ENCODE measurements at places on chromosomes 1 and 21.

GRCh38 chr1:181483285-181484195, at the start of gene CACNA1E:
TSS of gene CACNA1E (plus strand) at chr1:181483517. CDS start at chr1:181483745, 228 bp downstream.
- DNase-seq = no peak

DNA sequence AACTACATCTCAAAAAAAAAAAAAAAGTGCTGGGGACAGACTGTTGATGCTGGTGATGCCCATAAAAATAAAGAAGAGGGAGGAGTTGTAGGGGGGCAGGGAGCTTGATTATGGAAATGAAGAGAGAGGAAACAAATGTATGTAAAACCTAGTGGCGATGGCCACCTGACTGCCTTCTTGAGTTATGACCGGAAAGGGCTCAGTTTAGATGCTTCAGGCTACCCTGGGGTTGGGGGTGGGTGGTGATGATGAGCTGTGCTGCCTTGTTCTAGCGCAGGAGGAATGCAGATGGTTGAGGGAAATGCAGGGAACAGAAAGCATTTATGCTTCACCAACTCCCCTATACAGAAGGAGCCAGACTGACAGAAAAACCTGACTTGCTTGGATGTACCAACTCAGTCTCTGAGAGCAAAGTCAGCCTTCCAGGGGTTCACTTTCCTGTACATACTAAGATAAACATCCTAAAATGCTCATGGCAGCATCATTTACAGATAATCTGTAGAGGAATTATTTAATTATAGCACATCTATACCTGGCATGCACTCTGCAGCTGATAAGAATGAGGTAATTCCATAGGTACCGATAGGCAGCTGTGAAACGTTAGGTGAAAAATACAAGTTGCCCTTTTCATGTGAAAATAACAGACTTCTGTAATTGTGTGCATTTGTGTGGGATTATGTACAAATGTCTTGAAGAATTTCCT, 8.0 kb upstream of the BCAR3 start:
- no peak for DNase-seq

DNA sequence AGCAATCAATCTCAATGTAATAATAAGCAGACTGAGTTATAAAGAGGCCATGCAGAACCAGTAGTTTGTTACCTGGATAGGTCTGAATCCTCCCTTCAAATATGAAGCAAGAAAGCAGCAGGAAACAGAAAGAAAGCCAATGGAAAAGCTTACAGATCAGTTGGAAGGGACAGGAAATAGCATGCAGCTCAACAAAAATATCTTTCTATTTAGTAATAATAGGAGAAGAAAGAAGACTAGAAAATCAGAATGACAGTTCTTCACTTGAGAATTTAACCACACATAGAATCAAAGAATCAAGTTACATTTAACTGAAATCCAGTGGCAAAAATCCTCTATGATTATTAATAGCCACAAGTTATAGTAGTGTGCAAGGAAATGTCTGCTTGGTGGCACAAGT, 194.4 kb downstream of the EIF4G3 start:
- DNase-seq = no peak

DNA sequence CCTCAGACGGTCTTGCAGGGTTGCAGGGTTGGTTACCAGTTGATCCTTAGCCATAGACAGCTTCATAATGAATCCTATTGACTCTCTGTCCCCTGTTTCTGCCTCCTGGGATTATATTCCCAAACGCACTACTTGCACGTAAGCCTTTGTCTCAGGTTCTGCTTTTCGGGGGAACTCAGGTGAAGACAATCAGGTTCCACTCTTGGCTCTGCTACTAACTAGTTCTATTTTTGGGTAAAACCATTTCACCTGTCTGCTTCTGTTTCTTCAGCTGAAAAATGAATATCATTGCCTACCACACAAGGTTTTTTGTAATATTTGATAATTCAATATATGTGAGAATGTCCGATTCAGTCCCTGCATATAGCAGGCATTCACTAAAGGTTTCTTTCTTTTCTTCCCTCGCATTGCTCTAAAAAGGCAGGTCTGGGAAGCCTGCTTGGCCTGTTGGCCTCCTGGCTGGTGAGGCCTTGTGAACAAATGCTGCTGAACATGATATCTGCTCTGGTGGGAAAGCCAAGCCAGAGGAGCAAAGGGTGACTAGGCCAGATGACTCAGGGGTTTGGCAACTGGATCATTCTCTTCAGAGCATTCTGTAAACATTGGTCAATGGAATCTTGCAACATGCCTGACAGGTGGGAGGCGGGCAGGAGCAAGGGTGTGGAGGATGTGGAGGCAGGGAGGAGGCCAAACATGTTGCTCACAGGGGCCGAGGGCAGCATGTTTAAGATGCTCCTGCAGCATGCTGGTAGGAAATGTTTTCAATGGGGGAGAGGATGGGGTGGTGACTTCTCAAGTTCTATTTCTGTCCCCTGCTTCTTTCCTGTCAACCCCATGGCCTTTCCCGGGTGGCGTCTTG, 23.8 kb downstream of the IER5 start:
- DNase-seq = no peak

GRCh38 chr1:93029317-93029716, 49.8 kb upstream of the MTF2 start:
- DNase-seq = no peak

DNA sequence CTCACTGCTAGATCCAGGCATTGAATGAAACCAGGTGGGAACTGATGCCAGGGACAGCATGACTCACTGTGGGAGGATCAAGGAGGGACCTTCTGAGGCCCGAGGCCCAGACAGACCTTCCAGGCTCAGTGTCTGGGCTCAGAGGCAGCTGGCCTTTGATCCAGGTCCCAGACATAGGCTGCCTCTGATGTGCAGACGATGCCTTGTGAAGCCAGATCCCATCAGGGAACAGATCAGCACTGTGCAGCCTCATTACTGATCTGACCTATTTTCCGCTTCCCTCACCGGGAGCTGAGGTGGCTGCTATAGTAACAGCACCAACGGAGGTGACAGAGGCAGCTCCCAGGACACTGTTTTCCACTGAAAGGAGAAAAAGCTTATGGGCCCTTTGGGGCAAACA, 399.5 kb downstream of the MATN1 start:
- no peak for DNase-seq

DNA sequence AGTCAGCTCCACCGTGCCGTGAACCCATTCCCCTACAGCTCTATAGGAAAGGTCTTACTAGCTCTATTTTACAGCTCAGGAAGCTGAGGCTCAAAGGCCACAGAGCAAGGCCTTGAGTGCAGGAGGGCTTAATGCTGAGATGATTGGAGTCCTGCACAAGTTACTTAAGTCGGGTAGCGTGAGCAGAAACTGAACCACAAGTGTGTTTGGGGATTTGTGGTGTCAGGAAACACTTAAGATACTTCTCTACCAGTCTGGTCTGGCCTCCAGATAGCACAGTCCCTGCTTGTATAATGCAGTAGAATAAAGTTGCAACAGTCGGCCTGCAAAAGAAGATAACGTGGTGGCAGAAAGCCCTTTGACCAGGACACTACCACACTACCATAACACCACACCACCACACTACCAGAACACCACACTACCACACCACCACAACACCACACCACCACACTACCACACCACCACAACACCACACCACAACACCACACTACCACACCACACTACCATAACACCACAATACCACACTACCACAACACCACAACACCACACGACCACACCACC, 118.1 kb downstream of the SPSB1 start:
- DNase-seq = no peak

GRCh38 chr1:246836209-246836966, 95.4 kb downstream of the AHCTF1 start:
- DNase-seq = no peak

- DNase-seq = no peak
Measured at GRCh38 chr1:37998089-37998808, 7.1 kb downstream of the FHL3 start.

- DNase-seq = no peak
Measured at GRCh38 chr1:8970870-8971337, 25.2 kb downstream of the CA6 start.

All from right kidney (tissue), 9 donors.